ENCODE measurements at places on chromosomes 2 and 18.
A peak's percentile ranks its signal among the peaks of the same experiment; 100 is the strongest.

DNA sequence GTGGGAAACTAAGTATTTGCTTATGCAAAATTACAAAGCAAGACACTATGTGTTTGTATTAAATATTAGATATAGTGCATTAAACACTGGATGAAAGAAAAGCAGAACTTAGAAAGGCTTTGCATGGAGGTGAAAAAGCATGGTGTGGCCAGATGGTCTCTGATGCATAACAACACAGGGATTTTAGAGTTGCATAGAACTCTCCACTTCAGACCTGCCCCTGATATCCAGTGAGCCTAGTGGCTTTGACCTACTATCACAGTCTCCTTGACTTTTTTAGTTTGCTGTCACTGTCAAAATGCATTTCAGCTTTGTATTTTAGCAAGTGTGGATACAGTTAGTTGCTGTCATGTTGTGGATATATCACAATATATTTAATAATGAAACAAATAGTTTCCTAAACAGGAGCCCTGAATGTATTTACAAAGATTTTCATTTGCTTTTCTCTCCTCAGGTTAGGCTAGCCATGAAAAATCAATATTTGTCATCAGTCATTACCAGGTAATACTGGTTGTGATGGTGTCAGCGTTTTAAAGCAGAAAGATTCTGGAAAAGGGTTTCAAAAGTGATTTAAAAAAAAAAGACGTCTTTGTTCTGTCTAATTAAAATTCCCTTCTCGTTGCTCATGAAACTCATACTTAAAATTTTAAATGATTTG is 5.2 kb downstream of the CSRNP3 start:
- DNase-seq = no peak

- DNase-seq = no peak
These were observed 14.6 kb downstream of the TLK1 start for GRCh38 chr2:171146071-171146470.

DNA sequence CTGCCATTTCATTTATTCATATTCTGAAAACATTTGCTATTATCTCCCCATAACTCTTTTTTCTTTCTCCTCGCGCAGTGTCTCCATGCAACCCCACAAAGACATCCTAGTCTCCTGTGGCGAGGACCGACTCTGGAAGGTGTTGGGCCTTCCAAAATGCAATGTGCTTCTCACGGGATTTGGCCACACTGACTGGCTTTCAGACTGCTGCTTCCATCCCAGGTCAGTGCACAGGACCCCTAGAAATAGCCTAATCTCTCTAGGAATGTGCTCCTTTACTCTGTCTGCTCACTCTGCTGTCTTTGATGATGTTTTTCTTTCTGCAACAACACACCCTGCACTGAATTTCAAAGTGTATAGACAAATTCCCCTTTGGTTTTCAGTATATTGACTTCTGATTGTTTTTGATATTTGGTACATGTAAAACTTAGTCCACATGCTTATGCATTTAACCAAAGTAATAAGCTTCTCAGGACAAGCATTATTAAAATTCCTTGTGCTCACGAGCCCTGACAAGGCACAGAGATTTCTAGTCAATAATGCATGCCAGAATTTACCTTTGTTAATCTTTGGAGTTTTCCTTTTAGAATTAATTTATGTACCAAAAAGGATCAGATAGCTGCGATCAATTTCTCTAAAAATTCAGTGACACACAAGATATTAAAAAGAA is 548.3 kb upstream of the VWC2L start:
- DNase-seq = no peak

- DNase-seq = no peak
These were observed 129.7 kb upstream of the TTC39C start for GRCh38 chr18:23884681-23885375.

- no peak for DNase-seq
These were observed 374.1 kb downstream of the LPIN1 start for GRCh38 chr2:12120281-12121150.

GRCh38 chr2:43007901-43008300 is 215.5 kb upstream of the HAAO start:
- DNase-seq = no peak

- DNase-seq = no peak
These were observed 40.0 kb upstream of the MCM6 start for GRCh38 chr2:135916207-135916606.

- DNase-seq = no peak
These were observed 29.9 kb upstream of the SELENOI start for GRCh38 chr2:26316041-26316440.

DNA sequence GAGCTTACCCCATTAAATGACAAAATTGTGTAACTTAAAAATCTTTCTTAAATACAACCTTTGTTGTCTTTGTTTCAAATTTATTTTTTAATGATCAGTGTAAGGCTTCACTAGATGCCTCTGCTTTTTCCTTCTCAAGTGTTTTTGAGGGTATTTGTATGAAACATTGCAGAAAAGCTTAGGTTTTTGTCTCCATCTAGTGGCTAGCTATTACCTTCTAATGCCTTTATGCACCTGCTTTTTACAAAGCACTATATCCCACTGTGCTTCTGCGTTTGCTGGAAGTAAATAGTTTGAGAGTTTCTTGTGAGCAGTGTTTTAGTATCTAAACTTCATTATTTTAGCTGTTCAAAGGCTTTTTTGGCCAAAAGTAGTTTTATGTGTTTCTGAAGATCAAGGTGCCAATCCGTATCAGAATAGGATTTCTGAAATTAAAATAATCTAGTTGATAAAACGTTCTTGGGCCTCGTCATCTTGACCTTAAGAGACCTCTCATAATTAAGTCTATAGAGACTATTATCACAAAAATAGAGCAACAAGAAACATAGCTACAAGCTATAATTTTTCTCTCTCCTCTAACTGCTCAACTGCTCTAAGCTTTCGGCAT is 47.0 kb downstream of the IWS1 start:
- no peak for DNase-seq

GRCh38 chr2:163264341-163264740 is 425.8 kb upstream of the KCNH7 start:
- no peak for DNase-seq

DNA sequence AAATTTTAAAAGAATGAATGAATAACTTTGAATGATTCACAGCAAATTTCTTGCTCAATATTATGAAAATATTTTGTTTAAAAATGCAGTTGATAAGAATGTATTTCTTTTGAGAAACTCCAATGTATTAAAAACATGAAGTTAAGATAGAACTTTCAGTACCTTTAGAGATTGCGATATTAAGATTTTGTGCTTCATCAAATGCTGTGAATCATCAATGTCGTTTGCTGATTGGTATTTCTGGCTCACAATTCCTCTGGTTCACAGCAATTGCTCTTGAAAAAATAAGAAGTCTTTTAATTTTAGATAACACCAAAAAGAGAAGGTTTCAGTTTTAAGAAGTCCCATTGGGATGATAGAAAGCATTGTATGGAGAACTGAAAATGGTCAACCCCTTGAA is 228.7 kb downstream of the IKZF2 start:
- DNase-seq = no peak

GRCh38 chr2:14492920-14493503 is 139.5 kb upstream of the LRATD1 start:
- no peak for DNase-seq

GRCh38 chr2:205930209-205930608 is 155.8 kb downstream of the INO80D start:
- no peak for DNase-seq

DNA sequence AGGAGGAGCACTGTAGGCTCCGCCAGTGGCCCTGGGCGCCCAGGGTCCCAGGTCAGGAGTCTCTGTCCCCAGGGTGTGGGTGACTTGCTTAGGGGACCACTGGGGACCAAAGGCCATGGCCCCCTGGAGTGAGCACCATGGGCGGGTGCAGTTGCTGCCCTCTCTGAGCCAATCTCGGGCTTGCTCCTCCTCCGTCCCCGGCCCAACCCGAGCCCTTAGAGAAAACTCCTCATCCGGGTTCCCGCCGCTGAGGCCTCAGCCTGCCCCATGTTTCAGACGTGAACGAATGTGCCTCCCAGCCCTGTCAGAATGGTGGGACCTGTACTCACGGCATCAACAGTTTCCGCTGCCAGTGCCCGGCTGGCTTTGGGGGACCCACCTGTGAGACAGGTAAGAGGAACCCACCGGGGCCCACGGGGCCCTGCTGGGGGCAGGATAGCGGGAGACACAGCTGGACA is 38.6 kb downstream of the SNED1 start:
- DNase-seq = peak; percentile 23

- DNase-seq = no peak
These were observed 89.3 kb upstream of the CELF4 start for GRCh38 chr18:37654731-37655369.

GRCh38 chr2:181223234-181223633 is 234.0 kb upstream of the ITGA4 start:
- no peak for DNase-seq
